ENCODE measurements at places on chromosomes 16 and 17. TPM values are rescaled to one million over a fixed set of nuclear protein-coding genes. Genes with fewer than 3 reads are reported as not detected.

DNA sequence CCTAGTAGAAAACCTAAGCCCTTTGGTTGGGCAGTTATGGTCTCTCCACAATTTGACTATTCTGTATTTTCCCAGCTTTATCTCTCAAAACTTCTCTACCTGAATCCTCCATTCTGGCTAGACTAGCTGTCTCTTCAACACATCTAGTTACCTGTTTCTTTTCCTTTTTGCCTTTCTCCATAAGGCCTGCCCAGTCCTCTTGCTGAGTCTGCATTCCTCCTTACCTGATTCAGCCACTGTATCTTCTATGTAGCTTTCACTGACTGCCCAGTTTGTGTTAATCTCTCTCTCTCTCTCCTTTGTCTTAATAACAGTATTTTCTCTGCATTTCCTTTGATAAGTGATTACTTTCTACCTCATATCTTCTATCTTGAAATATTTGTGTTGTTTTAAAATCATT is 2.1 kb upstream of the EVI2A start:
- H3K27ac ChIP-seq: peak overlapping the region; percentile 74
- peaks cover 20% of the 10 kb centered on the region for H3K36me3 ChIP-seq
- no peak overlapping the region for H3K4me3 ChIP-seq
- H3K4me1 ChIP-seq: peaks cover 31% of the 10 kb centered on the region
- H3K27me3 ChIP-seq: no peaks in the 10 kb centered on the region

GRCh38 chr17:61260071-61260797 is 139.4 kb upstream of the TBX2 start:
- no peak overlapping the region for H3K4me3 ChIP-seq
- no peaks in the 10 kb centered on the region for H3K4me1 ChIP-seq
- no peak overlapping the region for H3K27ac ChIP-seq
- no peak for DNase-seq

GRCh38 chr17:60333628-60334031 is 58.3 kb downstream of the USP32 start:
- no peak overlapping the region for H3K27ac ChIP-seq
- DNase-seq: no peak
- peaks cover 6% of the 10 kb centered on the region for H3K36me3 ChIP-seq
- H3K4me3 ChIP-seq: no peak overlapping the region

The ACD gene
- total RNA-seq: 53.7 TPM

The SMIM36 gene
- total RNA-seq: not detected

The ARHGDIG gene
- not detected for total RNA-seq
